ENCODE measurements at places on chromosomes 7 and 10.

- DNase-seq: no peak
Measured at GRCh38 chr7:99102809-99103690, 40.9 kb downstream of the SMURF1 start.

DNA sequence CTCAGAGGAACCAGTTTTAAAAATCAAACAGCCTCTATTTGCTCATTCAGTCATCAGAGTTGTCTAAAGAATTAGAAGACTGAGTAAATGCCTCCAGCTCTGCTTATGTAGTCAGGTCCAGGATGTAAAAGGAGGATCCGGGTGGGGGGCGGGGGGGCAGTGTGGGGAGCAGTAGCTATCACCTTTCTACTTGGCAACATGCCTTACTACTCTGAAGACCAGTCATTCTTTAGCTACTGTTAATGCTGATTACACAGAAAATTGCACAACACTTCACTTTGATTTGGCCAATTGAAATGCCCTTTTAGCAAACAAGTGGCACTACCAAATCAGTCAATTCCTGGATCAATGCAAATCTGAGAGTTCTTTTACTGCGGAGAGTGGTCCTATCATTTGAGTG is 164.2 kb downstream of the NXPH1 start:
- DNase-seq: no peak

DNA sequence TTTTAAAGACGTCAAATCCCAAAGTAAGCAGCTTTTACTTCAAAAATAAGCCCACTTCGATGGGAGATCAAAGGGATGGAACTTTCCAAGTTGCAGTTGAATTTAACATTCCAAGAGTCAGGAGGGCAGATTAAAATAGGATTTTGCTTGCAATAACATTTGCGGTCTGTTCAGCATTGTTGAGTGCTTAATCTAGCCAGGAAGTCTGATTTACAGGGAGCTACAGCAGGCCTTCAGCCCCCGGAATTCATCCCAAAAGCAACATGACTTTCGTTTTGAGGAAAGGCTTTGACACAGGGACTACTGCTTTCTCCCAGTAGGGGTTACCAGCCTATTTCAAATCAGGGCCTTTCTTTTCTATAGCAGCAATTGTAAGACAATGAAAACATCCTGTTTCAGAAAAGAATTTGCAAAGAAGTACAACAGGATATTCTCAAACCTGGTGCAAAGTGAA is 279.6 kb upstream of the PITRM1 start:
- no peak for DNase-seq

DNA sequence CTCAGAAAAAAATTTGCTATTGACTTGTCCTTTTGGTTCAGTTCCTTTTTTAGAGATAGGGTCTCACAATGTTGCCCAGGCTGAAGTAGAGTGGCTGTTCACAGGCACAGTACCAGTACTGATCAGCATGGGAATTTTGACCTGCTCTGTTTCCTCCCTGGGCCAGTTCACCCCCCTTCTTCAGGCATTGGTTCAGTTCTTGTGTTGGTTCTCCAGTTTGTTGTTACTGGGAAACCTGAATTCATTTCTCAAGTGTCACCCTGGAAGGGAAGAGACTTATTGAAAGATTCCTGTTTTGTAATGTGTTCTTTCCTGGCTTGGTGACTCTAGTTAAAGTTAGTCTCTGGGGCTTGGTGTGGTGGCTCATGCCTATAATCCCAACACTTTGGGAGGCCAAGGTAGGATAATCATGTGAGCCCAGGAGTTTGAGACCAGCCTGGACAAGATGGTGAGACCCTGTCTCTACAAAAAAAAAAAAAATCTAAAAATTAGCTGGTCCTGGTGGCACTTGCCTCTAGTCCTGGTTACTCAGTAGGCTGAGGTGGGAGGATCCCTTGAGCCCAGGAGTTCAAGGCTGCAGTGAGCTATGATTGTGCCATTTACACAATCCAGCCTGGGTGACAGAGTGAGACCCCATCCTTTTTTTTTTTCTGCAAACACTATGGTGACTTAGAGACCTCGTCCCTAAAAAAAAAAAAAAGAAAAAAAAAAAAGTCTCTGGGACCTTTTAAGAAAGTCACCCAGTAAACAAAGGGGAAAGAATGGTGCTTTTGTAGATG is 52.7 kb downstream of the CNNM2 start:
- DNase-seq: no peak

- DNase-seq: no peak
Measured at GRCh38 chr10:75450075-75450445, 18.6 kb downstream of the LRMDA start.

- peak; percentile 5 for DNase-seq
Measured at GRCh38 chr10:112374724-112375541, 1.0 kb downstream of the ACSL5 start.

GRCh38 chr7:15557186-15557585 is 4.6 kb downstream of the AGMO start:
- no peak for DNase-seq

DNA sequence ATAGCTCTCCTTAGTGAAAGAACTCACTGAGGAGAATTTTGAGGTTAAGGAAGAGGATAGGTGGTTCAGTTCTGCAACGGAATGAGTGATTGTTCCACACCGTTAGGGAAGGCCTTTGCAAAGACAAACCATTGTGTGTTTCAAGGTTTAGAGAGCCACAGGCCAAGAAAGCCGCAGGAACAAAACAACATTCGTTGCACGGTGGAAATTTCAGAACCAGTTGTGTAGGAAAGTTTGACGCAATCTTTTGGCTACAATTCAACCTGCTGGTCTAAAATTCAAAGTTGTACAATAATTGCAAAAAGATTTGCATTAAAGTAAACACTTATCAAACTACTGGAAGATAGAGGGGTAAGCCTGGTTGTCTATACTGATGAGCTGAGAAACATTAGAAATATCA is 91.4 kb downstream of the FAM107B start:
- DNase-seq: no peak

- no peak for DNase-seq
Measured at GRCh38 chr10:59155556-59155955, 20.9 kb upstream of the PHYHIPL start.

- DNase-seq: no peak
Measured at GRCh38 chr7:72781631-72782030, 46.4 kb downstream of the TYW1B start.

GRCh38 chr10:92542458-92542857 is 31.4 kb downstream of the IDE start:
- DNase-seq: no peak

DNA sequence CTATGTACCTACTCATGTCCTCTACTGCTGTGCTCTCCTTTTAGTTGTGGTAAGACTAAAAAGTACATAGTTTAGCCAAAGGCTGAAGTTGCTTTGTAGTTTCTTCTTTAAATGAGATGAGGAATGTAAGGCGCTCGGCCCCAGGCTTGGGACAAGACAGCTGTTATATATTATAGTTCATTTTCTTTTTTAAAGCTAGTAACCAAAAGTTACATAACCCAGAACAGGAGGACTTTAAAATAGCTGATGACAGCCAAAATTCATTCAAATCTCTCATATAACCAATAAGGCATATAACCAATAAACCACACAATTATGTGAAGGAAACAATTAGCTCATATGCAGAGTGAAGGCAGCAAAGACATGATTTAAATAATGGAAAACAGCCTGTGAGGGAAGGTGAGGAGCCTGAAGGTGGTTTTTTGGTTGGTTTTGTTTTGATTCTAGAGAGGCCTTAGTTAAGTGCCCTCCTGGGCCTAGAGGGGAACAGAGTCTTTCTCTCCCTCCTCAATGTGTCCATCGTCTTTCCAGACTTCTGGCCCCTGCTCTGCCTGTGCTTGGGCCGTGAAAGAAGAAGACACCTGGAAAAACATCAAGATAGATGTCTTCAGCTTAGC is 35.8 kb downstream of the SLC26A4 start:
- no peak for DNase-seq

DNA sequence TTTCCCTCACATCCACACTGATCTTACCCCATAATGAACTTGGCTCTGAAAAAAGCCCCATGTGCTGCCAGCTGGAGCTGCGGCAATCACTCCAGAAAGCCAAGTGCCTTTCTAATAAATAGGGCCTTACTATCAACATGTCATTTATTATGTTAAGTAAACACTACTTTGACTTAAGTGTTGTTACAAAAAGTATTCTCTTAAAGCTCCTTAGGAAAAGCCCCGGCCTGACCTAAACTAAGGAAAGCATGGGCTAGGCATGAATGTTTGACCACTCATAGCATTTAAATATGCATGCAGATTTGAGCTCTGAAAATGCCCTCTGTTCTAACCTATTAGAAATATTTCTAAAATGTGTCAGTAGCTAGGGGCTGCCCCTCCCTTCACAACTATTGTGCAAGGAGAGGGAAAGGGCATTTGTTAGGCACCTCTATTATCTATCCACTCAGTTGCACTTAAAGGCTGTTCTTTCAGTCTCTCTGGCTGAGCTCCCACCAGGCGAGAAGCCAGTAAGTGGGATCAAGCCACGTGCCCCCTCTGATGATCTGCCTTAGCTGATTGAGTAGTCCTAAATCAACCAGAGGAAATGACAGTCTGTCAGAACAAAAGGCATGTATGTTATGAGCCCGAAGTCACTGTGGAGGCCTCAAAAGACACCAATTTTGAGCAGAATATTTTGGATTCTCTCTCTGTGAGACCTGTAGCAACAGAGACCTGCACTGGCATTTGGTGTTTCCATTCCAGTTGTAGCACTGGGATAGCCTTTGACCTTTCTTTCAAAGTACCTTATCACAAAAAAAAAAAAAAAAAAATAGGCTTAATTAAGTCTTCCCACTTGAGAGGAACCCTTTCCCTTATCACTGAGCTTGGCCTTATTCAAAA is 77.1 kb downstream of the ITGB8 start:
- DNase-seq: no peak

DNA sequence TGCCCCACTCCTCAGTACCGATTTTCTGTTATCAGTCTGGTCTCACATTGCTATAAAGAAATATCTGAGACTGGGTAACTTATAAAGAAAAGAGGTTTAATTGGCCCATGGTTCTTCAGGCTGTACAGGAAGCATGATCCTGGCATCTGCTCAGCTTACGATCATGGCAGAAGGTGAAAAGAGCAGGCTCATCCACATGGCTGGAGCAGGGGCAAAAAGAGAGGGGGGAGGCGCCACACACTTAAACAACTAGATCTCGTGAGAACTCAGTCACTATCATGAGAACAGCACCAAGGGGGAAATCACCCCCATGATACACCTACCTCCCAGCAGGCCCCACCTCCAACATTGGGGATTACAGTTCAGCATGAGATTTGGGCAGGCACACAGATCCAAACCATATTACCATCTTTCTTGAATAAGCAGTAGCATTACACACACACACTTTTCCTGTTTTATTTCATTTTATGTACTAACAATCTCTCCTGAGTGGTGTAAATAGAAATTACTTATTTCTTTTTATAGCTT is 53.3 kb downstream of the TRIM24 start:
- no peak for DNase-seq

- no peak for DNase-seq
Measured at GRCh38 chr10:110744782-110745181, 100.6 kb downstream of the RBM20 start.

DNA sequence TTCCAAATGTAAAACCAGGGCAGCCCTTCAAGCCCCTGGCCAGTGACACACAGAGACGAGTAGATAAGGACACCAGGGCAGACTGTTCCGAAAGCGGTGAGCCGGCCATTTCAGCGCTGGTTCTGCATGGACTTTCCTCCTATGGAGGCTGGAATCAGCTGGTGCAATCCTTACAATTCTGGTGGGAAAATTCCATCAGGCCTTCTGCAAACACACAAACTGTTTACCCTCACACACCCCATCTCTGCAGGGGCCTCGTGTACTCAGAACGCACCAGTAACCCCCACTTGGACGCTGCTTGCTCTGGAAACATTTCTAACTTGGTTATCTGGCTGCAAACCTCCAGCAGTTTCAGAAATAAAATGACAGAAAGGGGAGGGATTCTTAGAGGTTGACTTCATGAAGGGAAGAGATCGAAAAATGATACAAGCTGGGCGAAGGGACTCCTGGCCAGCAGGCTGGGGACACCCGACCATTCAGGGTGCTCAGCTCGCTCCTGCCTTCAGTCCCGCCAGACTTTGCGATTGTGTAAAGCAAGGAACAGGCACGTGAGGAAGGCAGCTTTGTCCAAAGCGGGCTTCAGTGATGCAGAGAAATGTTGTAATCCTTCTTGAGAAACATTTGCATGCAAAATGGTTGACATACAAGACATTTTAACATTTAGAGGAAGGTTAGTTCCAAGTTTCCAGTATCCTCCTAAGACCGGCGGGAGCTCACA is 19.7 kb upstream of the SHH start:
- no peak for DNase-seq

DNA sequence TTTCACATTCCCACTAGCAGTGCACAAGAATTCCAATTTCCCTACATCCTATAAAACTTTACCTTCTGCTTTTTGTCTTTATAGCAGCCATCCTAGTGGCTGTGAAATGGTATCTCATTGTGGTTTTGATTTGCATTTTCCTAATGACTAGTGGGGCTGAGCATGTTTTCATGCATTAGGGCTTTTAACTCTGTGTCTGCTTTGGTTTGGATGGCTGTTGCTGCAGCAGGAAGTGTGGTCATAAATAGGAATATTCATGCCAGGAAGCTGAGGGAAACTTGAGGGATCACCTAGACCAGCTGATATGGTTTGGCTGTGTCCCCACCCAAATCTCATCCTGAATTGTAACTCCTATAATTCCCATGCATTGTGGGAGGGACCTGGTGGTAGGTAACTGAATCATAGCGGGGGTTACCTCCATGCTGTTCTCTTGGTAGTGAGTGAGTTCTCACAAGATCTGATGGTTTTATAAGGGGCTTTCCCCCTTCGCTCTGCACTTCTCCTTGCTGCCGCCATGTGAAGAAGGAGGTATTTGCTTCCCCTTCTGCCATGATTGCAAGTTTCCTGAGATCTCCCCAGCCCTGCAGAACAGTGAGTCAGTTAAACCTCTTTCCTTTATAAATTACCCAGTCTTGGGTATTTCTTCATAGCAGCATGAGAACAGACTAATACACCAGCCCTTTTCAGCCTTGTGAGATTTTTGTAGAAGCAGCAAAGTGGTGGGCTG is 181.8 kb upstream of the PITRM1 start:
- DNase-seq: no peak

DNA sequence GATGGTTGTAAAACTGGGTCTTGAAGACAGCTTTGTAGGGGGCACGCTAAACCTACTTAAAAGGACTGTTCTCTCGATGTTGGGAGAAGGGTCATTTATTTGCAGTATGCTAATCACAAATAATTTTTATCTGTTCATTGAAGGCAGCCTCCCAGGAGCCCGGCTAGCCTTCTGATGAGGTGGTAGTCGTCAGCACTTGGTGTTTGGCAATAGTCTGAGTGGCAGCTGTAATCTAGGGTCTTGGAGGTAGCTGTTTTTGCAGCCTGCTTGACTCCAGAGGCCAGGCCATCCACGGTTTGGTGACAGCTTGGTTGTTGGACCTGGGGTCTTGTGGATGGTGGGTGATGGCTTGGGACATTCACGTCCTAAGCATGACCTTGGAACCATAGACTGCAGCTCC is 2.2 kb downstream of the GTF2IRD1 start:
- no peak for DNase-seq

- DNase-seq: no peak
Measured at GRCh38 chr10:3861795-3862194, 76.8 kb upstream of the KLF6 start.

- no peak for DNase-seq
Measured at GRCh38 chr7:138021889-138022288, 20.0 kb upstream of the CREB3L2 start.

GRCh38 chr10:60967854-60968484 is 24.0 kb upstream of the RHOBTB1 start:
- DNase-seq: no peak

GRCh38 chr7:2737771-2738540 is 50.0 kb downstream of the AMZ1 start:
- no peak for DNase-seq
